ENCODE measurements at places on chromosomes 4 and X.

DNA sequence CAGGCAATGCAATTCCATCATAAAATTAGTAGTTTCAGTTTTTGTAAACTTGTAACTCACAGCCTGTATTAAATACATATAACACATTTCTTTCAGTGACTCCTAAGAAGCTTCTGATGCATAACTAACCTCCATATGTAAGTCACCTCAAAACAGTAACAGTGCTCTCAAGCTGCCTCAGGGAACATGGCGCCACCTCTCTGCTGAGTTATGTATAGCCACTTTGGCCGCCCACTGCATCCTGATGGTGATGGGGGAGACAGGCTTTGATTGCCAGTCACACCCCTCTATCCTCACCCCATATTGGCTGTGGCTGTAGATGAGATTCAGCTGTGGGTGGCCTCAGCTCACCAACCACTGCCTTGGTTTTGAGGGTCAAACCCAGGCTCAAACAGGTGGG, 54.3 kb downstream of the LRBA start:
- DNase-seq, result no peak

GRCh38 chr4:151641167-151641566, 119.6 kb downstream of the GATB start:
- no peak for DNase-seq

GRCh38 chr4:114163051-114163450, 183.6 kb upstream of the ARSJ start:
- DNase-seq, result no peak

DNA sequence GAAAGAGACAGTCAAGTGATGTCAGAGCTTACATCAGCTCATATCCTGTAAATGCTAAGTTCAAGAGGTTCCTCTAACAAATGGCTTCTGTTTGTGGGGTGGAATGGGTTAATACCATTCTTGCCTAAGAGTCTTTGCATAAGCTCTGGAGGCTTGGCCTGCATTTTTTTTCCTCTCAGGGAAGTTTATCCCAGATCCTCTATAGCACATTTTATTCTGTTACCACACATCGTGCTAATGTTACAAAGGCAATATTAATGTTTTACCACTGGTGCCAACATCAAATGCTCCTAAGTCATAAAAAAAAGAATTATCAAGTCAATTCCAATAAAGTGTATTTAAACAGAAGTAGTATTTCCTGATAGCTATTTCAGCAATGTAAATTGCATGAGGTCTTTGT, 2.9 kb upstream of the ADH6 start:
- DNase-seq, result no peak

DNA sequence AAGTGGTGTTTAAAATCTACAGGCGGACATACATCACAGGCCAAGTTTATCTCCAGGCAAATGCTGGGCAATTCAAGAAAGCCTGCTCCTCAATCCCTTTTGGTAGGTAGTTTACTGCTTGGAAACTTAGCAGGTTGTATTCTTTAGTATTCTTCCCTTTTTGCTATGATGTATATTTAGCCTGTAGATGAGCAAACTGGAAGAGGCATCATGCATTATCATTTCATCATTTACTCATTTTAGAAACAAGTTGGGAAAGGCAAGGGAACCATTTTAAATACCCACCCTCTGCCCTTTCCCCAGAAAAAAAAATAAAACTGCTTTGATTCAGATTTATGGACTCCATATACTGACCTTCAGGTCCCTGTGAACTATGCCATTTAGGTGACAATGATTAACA, 213.2 kb downstream of the CAMK2D start:
- no peak for DNase-seq

DNA sequence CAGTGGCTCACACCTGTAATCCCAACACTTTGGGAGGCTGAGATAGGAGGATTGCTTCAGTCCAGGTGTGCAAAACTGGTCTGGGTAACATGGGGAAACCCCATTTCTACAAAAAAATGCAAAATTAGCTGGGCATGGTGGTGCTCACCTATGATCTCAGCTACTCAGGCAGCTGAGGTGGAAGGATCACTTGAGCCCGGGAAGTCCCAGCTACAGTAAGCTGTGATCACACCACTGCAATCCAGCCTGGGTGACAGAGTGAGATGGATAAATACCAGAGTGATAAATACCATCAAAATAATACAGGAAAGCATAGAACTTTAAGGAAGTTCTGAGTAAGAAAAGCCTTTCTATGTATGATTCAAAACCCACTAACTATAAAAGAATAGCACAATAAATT, 52.8 kb downstream of the LRBA start:
- DNase-seq, result no peak

GRCh38 chrX:139825618-139826017, 107.2 kb downstream of the ATP11C start:
- DNase-seq, result no peak

- DNase-seq, result no peak
Observed at GRCh38 chr4:123554801-123555232, 158.2 kb downstream of the SPRY1 start.

- DNase-seq, result no peak
Observed at GRCh38 chrX:50167366-50167765, 33.4 kb downstream of the AKAP4 start.

GRCh38 chr4:6425336-6425735, 47.1 kb downstream of the PPP2R2C start:
- no peak for DNase-seq

DNA sequence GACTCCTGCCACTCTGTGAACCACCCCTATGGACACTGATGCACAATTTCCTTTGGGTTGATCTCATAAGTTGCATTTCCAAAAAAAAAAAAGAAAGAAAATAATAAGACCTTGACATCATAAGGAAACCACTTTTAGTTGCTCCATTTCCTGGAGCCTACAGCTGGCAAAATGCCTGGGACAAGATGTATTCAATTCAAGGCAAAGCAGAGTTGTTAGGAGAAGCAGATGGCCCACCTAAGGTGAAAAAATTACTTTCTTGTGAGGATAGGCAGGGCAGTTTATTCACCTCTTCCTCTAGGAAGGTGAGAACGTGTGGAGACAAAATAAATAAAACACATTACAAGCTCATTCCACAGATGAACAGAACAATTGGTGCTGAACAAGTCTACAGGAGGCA, 14.1 kb upstream of the SCRG1 start:
- DNase-seq, result no peak

GRCh38 chrX:78476701-78477100, 149.3 kb upstream of the CYSLTR1 start:
- DNase-seq, result no peak

GRCh38 chrX:14946606-14947155, 73.5 kb downstream of the MOSPD2 start:
- no peak for DNase-seq

All from putamen (tissue), 1 donor.